ENCODE measurements at places on chromosomes 5 and 9.

DNA sequence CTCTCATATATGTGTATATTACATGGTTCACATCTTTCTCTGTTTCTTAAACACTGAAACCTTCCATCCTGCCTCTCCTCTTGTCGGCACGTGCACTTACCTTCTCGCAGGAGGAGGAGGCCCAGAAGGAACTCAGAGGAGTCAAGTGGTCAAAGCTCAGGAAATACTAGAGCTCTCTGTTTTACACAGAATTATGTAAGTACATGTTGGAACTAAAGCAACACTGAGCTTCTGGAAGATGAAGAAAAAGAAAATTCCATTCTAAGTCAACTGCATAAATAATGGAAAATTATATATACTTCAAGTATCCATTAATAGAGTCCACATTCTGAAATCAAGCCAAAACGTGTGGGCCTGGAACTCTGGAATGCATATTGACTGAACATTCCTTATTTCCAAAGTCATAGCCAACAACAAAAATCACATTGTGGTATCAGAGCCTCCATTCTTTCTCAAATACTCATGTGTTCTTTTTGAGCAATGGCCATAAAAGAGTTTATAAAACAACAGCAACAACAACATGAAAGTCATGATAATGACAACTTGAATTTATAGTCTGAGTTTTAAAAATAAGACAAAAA lies 121.5 kb upstream of the RAI14 start:
- no peak for DNase-seq

DNA sequence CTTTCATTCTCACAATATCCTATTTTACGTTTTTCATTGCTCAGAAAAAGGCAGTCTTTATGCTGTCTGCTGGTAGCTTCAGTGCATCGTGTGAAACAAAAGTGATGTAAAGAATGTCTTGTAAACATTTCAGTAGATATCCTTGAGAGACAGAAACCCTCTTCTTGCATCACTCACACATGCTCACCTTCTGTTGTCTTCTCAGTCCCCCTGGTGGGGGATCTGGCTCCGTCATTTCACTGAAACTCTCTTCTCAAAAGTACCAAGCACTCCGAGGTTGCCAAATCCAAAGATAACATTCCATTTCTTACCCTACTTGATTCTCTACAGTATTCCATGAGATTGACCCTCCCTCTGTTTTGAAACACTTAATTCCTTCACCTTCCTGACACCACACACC lies 46.1 kb upstream of the PCA3 start:
- DNase-seq, result no peak

GRCh38 chr9:105475302-105475701 lies 27.5 kb downstream of the FSD1L start:
- DNase-seq, result no peak

- DNase-seq, result no peak
Observed at GRCh38 chr5:125054146-125054545, 307.7 kb upstream of the ZNF608 start.

DNA sequence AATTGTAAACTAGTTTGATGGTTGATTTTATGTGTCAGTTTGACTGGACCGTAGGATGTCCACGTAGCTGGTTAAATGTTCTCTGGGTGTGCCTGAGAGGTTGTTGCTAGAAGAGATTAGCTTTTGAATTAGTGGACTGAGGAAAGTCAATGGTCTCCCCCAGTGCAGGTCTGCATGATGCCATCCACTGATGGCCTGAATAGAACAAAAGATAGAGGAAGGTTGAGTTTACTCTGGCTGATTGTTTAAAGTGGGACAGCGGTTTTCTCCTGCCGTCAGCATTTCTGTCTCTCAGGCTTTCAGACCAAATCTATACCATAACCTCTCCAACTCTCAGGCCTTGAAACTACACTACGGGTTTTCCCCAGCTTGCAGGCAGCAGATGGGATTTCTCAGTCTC lies 899.2 kb upstream of the WWC1 start:
- no peak for DNase-seq

Data from activated CD8-positive, alpha-beta memory T cell treated with anti-CD3 and anti-CD28 coated beads for 24 hours (primary cell).